ENCODE measurements at places on chromosomes 11 and 22.

DNA sequence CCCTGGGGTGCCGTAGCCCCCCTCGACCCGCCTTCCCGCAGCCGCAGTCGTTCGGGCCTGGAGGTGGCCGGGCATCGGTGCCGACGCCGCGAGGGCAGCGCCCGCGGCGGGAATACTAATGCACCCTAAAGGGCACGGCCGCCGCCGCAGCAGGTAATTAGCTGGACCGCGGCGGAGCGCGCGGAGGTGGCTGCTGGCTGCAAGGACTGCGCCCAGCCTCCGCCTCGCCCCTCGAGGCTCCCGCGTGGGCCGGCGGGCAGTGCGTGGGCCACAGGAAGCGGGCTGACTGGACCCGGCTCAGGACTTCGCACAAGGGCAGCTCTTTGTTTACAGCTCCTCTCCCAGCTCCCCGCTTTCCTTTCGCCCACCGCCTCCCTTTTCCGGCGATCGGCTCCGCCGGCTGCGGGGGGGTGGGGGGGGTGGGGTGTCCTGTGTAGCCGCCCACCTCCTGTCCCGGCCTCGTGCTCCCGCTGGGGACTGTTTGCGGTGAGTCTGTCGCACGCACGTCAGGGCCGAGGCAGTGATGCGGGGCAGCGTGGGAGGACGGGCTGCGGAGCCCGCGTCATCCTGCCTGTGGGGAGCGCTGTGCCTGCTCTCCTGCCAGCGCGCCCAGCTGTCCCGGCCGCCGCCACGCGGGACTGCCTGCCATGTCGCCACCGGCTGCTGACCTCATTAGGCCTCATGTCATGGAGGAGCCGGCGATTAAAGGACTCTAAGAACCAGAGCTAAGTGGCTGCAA, 53.2 kb downstream of the GRIK4 start:
- DNase-seq, result peak; percentile 12

GRCh38 chr11:125110506-125110905, 920 bp downstream of the TMEM218 start:
- no peak for DNase-seq

DNA sequence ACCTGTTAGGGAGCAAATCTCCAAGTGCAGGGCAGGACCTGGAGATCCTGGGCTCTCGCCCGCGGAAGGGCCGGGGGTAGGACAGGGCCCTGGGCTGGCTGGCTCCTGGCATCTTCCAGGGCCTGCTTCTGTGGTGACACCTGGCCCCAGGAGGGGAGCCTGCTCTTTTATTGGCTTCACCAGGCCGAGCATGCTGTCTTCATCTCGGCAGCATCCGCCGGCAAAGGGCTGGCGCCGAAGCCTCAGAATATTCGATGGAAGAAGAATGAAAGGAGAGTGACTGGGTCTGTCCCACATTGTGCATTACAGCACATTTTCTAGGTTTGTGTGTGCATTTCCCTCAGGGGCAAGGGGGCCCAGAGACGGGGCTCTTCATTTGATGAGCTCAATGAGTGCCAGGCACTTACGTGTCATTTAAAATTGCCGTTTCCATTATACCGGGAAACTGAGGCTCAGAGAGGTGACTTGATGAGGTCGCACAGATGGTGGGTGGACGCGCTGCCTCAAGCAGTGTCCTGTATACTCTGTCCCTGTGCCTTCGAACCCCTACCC, 70.0 kb downstream of the RBX1 start:
- DNase-seq, result peak; percentile 3

GRCh38 chr11:113952070-113952469, 22.8 kb upstream of the HTR3A start:
- no peak for DNase-seq

DNA sequence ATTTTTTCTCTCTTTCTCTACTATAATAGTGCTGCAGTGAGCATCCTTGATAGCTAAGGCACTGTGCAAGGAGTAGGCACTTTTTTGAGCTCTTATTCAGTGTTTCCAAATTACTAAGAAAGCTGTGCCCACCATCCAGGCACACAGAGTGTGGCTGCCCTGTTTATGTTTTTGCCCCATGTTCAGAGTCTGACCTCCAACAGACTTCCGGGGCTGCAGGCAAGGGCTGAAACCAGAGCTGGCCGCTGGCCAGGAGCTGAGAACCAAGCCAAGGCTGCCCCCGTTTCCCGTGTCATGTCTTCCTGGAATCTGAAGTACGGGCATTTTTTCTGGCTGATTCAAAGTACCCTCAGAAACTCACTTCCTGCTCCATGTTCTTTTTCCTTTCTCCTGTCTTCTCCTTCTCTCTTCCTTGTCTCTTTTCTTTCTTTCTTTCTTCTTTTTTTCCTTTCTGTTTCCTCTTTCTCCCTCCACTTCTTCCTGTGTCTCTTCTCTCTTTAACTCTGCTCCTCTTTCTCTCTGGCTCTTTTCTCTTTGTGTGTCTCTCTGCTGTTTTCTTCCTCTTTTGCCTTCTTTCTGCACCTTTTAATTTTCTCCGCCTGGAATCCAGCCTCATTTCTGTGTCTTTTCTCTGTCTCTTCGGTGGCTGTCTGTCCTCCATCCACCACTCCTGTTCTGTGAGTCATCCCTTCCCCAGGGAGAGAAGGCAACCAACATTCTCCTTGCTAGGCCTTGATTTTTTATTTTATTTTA, 17.0 kb upstream of the KCTD14 start:
- DNase-seq, result peak; percentile 79

Data from NCI-H1105 (cell line).